GM23248 (cell line): ENCODE measurements at places on chromosomes 12 and 14. TPM values are rescaled to one million over a fixed set of nuclear protein-coding genes. Genes with fewer than 3 reads are reported as not detected.

DNA sequence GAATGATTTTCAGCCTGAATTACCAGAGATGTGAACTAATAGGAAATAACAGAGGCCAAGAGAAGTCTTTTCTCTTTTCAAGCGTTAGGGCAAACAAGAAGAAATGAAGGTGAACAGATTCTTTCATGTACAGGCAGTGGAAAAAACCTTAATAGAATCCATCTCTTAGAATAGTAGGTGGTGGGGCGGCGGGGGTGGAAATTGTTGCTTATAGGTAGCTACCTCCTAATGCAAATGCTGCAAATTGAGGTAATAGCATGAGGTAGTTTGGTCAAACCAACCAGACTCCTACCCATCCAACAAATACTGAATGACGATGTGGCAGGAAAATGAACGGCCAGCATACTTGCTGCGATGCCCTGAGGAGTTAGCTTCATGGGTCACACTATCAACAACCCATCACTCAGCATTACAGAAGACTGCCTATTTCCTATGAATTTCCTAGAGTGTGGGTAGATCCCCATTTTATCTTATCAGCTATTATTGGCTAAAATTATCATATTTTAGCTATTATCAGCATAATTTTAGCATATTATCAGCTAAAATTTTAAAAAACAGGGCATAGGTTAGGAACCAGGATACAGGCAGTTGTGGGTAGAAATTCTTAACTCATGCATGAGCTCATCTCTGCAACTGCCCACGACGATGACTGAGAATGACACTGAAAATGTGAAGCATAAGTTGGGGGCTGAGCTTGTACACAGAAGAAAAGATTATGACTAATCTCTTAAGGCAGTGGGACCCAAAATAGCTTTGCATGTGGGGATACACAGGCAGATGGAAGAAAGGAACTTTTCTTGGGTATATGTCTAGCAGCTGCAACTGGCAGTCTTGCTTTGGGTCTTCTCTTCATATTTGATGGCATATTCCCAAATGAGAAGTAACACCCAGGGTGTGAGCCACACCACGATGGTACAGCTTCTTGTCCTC, 68.7 kb downstream of the NIN start:
- peak; percentile 95 for DNase-seq

GRCh38 chr14:64503434-64504309, at the start of gene ZBTB25:
Gene ZBTB25, minus strand, starts transcription at chr14:64503838. Its CDS starts 13,305 bp downstream, at chr14:64490533.
- DNase-seq = peak; percentile 99

GRCh38 chr14:93927800-93928145, 629 bp downstream of the FAM181A start:
- DNase-seq = no peak

GRCh38 chr12:46452776-46453175, 80.2 kb upstream of the SLC38A2 start:
- no peak for DNase-seq

CD4 gene
- not detected in 2 replicates for total RNA-seq

DNA sequence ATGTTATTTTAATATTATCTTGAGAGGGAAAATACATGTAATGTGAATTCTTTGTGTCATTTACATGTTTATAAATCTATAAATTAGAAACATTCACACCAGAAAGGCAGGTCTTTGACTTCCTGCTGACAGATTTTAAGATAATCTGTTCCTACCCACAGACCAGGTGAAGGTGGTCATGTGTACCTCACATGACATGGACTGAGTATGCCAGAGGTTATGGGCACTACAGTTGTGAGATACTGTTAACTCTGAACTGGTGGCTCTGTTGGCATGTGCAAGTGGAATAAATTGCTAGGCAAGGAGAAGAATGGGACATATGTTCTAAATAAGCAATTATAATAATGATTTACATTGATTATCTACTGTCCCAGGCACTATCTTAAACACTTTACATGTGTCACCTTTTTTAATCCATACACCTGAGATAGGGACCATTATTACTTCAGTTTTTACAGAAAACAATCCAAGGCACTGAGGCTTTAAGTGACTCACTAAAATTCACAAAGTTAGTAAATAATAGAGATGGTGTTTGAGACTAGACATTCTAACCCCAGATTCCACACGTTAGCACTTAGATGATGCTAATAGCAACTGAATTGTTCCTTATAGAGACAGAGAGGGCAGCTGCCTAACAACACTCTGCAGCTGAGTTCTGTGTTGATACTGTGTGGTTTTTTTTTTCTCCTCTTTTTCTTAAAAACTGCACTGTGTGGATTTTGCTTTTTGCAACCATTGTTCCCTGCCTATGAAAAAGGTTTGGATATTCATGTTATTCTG, 23.8 kb downstream of the SLC16A7 start:
- no peak for DNase-seq

- peak; percentile 38 for DNase-seq
These were observed 162.8 kb downstream of the SNAPC1 start for GRCh38 chr14:61925043-61925442.

GRCh38 chr12:18323159-18323558, 61.8 kb downstream of the PIK3C2G start:
- DNase-seq = peak; percentile 79

GRCh38 chr12:19885093-19885812, 446.0 kb downstream of the AEBP2 start:
- DNase-seq = no peak

SLC7A7 gene
- total RNA-seq = 0.65 and 0.89 TPM in 2 replicates

DNA sequence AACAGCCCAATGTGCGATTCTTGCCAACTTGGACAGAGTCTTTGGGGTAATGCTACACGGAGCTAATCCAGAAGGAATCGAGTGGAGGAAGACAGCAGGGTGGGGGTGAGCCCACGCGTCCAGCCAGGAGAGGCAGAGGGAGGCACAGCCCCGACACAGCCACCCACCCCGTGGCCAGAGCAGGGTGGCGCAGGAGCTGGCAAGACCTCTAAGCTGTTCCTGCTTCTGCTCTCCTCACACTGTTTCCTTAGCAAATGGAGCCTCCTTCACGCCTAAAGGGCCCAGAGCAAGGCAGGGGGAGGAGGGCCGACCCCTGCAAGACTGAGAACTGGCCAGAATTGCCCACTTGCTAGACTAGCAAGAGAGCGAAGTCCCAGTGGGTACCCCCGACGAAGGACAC, 91.5 kb downstream of the FBXL14 start:
- peak; percentile 18 for DNase-seq
